ENCODE measurements at places on chromosomes 1 and 21.

GRCh38 chr1:235763962-235764361 is 102.7 kb downstream of the LYST start:
- no peak for DNase-seq

DNA sequence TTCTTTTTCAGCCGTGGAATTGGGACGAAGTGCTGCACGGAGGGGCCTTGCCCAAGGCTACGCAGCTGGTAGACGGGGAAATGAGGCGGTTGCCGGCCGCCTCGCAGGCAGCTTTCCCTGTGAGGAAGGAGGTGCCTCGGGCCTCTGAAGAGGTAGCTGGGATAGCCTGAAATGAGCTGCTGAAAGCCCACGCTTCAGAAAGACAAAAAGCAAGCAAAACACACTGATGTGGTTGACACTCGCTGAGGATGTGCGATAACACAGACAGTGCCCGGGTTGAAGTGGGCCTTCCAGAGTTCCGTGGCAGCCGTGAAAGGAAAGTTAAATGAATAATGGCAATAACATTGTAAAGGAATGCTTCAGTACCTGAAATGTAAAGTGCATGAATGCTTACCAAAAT is 47.2 kb downstream of the S1PR1 start:
- no peak for DNase-seq

- DNase-seq: no peak
Observed at GRCh38 chr1:161173711-161174110, 3.6 kb downstream of the B4GALT3 start.

DNA sequence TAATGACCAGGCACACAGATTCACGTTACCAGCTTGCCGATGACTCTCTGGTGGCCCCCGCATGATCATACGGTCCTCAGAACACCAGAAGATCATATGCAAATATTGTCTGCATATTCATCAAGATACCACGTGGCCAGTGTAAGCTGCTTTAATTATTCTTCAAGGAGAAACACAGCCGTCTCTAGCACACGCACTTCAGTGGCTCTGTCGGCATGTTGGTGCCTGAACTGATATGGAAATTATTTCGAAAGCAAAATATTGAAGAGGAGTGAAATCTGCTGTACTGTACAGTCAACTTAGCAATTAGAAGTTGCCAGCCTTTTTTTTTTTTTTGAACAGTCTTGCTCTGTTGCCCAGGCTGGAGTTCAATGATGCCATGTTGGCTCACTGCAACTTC is 5.9 kb upstream of the KIF26B start:
- DNase-seq: no peak

DNA sequence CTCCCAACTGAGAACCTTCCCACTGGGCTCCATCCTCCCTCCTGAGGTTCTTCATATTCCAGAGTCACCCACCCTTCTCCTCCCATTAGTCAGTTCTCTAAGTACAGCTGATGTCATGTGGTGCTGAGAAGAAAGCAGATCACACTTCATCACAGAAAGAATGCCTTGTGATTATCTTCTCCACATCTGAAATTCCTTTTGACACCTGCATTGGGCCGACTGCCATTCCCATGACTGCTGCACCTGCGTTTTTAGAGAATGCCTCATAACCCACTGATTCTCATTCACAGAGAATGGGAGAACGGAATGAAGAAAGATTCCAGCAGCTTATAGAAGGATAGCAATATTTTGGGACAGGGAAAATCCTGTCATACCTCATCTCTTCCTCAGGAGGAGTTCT is 14.3 kb downstream of the LEPR start:
- DNase-seq: no peak

DNA sequence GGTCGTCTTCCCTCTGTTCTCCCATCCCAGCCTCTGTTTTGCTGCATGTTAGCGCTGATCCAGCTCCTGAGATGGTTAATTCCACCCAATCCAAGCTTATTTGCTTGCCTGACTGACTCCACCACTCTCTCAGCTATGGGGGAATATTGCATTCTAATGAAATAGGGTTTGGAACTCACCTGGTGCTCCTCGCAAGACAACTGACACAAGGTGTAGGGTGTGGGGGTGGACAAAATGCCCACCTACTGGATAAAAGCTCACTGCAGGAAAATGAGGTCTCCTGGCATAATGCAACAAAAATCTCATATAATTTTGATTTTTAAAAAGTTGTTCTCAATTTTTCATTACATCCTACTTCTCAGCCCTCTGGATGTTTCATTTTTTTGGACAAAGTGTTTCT is 259.0 kb downstream of the ZNF648 start:
- DNase-seq: no peak

- no peak for DNase-seq
Observed at GRCh38 chr1:247332623-247333361, 1.1 kb upstream of the ZNF496 start.

All from activated T-cell treated with anti-CD3 and anti-CD28 coated beads for 1 hour (primary cell).